Kidney epithelial cell (primary cell): ENCODE measurements at places on chromosomes 5 and 9. TPM values are rescaled to one million over a fixed set of nuclear protein-coding genes. Genes with fewer than 3 reads are reported as not detected.

The SLC6A3 gene
- total RNA-seq: not detected in 2 replicates

The DIRAS2 gene
- 1.6 and 2.8 TPM in 2 replicates for total RNA-seq

- no peak for DNase-seq
Measured at GRCh38 chr5:82327941-82328340, 49.8 kb upstream of the RPS23 start.

GRCh38 chr5:158499075-158499891 is 600.4 kb downstream of the EBF1 start:
- no peak for DNase-seq

DNA sequence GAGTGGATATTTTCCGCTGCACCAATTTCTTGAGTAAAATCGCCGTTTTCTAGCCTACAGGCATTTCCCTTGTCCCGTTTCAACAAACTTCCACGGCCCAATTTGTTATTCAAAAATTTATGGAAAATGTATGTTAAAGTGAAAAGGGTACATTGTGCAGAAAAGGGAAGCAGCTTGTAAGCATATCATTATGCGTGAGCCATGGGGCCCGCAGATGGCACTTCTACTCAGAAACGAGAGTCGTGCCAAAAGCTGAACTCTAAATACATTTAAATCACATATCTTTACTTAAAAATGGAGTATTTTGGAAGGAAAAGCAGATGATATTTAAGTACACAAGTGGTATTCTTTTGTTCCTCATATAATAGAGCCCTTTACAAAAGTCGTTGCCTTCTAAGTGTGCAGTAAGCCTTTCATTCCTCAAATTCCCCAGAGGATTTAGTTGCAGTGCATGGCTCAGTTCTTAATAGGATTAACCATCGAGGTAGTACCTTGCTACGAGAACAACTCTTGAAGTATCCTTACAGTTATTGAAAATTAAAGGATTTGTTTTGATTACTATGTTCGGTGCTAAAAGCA is 1227.2 kb upstream of the WWC1 start:
- DNase-seq: no peak

GRCh38 chr5:40678026-40678425 is 1.7 kb upstream of the PTGER4 start:
- no peak for DNase-seq

DNA sequence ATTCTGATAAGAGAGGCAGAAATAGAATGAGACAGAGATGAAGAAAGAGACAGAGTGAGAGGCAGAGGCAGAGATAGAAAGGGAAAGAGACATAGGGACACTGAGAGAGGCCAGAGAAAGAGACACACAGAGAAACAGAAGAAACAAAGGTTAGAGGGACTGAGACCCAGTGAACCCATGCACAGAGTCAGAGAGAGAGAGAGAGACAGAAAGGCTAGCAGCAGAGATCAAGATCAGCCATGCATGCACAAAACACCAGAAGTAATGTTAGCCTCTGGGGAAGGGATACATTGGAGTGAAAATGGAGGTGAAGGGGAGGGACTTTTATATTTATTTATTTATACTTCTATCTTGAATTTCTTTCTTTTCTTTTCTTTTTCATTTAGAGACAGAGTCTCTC is 14.1 kb upstream of the SPARC start:
- no peak for DNase-seq

DNA sequence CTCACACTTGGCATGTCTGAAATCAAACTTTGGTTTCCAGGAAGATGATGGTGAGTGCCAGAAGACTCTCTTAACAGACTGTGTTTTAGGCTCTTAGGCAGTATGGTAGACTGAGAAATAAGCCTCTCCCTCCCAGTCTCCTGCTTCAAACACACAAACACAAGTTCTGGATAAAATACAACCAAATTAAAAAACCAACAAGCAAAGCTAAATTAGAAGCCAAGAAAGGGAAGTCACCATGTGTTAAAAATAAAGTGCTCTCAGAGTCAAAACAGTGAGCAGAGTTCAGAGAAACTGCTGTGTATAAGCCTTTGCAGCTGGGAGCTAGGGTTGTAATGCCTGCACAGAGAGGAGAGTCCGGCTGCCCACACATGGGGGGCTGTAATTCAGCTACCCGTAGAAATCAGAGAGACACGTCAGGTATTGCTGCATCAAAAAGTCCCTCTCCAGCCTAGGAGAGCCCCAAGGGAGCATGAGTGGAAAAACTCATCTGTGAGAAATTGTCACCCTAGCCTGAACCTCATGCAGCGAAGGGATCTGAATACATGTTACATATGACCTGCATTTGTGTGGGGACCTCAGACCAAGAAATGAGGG is 62.6 kb downstream of the ANGPTL2 start:
- DNase-seq: no peak

The CCL21 gene
- total RNA-seq: not detected in 2 replicates

GRCh38 chr9:17134396-17135294 is at the start of gene CNTLN:
Gene CNTLN, plus strand, starts transcription at chr9:17135040. Its CDS starts 26 bp downstream, at chr9:17135066.
- peak; percentile 29 for DNase-seq
